MCF 10A (cell line): ENCODE measurements at places on chromosomes 2 and 18. TPM values are rescaled to one million over a fixed set of nuclear protein-coding genes. Genes with fewer than 3 reads are reported as not detected.

CABYR gene
- 3.0 TPM in 2 replicates for total RNA-seq

- H3K27ac ChIP-seq = no peak overlapping the region
- no peaks in the 10 kb centered on the region for H3K27me3 ChIP-seq
- peaks cover 11% of the 10 kb centered on the region for H3K4me1 ChIP-seq
- no peaks in the 10 kb centered on the region for H3K36me3 ChIP-seq
- DNase-seq = no peak
These were observed 663.3 kb upstream of the ACVR2A start for GRCh38 chr2:147181351-147182029.

RNF181 gene
- 125 and 215 TPM in 2 replicates for total RNA-seq

DNA sequence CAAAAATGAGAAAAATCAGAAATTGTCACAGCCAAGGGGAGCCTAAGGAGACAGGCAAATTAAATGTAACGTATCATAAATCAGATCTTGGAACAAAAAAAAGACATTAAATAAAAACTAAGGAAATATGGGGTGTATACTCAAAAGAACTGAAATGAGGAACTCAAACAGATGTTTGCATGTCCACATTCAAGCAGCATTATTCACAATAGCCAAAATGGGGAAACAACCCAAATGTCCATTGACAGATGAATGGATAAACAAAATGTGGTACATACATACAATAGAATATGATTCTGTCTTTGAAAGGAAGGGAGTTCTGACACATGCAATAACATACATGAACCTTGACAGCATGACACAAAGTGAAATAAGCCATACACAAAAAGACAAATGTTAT is 155.8 kb upstream of the KLF7 start:
- H3K36me3 ChIP-seq = no peaks in the 10 kb centered on the region
- H3K27ac ChIP-seq = no peak overlapping the region
- H3K27me3 ChIP-seq = no peaks in the 10 kb centered on the region
- peaks cover 15% of the 10 kb centered on the region for H3K4me1 ChIP-seq

DNA sequence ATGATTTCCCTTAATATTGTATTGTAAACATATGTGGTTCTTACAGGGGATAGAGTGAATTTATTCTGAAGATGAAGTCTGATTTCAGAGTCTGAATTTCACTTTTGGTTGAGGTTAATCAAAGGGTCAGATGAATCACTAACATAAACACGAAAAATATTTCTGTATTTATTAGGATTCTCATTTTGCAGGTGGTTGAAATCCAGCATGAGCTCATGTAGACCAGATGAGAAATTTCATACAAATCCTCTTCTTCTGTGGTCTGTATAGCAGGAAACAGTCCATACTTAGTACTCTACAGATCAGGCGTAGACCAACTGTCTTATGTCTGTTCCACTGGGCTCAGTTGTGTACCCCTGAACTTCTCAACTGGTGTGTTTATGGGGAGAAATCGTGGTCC is 157.8 kb downstream of the BABAM2 start:
- peaks cover 12% of the 10 kb centered on the region for H3K36me3 ChIP-seq
- no peak overlapping the region for H3K4me3 ChIP-seq
- no peaks in the 10 kb centered on the region for H3K27me3 ChIP-seq
- peaks cover 15% of the 10 kb centered on the region for H3K4me1 ChIP-seq
- no peak for DNase-seq

SH3RF3 gene
- 21.0 and 21.7 TPM in 2 replicates for total RNA-seq

- H3K4me1 ChIP-seq = peaks cover 17% of the 10 kb centered on the region
- no peaks in the 10 kb centered on the region for H3K27me3 ChIP-seq
- H3K36me3 ChIP-seq = no peaks in the 10 kb centered on the region
- H3K4me3 ChIP-seq = no peak overlapping the region
- no peak for DNase-seq
These were observed 170.5 kb downstream of the ANKRD44 start for GRCh38 chr2:197140045-197140444.

C2orf66 gene
- total RNA-seq = 0.61 and 0.98 TPM in 2 replicates

RGPD3 gene
- total RNA-seq = 0.20 TPM in 1 of 2 replicates, not detected in the other

GRCh38 chr2:188890755-188891154 is 83.4 kb upstream of the COL3A1 start:
- no peaks in the 10 kb centered on the region for H3K27me3 ChIP-seq
- no peak for DNase-seq
- H3K4me1 ChIP-seq = no peaks in the 10 kb centered on the region
- H3K27ac ChIP-seq = no peak overlapping the region

DNA sequence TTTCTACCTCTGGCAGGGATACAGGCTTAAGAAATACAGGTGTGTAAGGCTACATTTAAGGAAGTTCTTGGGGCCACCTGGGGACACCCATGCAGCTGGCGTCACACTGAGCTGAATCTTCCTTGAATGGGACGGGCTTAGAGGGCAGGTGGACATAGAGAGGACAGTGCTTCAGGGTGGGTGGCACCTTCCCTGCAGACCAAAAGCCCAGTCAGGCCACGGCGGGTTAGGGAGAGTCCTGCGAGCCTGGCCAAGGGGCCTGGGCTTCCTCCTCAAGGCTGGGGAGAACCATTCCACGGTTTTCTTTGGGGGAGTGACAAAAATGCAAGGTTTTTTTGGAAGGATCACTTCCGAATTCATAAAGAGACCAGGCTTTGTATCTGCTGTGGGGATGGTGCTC is 73.4 kb downstream of the GNAL start:
- H3K27ac ChIP-seq = no peak overlapping the region
- peaks cover 13% of the 10 kb centered on the region for H3K27me3 ChIP-seq
- H3K4me1 ChIP-seq = no peaks in the 10 kb centered on the region
- H3K36me3 ChIP-seq = no peaks in the 10 kb centered on the region
- H3K4me3 ChIP-seq = no peak overlapping the region
- DNase-seq = no peak

CACNB4 gene
- total RNA-seq = 0.29 and 0.49 TPM in 2 replicates

DNA sequence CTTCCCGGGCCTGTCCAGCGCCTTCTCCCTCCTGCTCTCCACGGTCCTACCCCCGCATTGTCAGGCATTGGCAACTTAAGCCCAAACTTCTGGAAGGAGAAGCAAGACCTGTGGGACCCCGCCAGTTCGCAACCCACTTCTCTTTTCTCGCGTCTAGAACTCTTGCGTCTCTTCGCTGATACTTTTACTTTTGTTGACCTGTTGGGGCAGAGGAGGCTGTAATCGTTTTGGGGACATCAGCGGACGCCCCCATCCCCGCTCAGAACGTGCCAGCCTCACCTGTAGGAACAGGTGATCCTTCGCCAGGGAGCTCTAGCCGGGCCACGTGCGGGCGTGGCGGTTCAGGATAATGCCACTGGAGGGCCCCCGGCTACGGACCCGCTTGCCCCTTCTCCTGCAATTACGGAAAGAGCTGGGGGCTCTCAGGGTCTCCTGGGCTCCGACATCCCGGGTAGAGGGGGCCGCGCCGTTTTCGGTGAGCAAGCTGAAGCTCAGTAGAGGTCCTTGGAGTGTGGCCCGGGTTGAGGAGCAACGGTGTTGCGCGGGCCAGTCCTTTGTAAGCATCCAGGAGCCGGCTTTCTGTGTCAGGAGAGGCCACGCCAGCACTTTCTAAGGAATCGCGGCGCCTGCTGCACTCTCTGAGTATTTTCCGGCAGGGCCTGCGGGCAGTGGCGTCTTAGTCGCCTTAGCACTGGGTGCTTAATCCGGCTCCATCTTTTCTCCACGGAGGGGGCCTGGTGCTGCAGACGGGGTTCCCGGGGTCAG is 1.6 kb downstream of the MTCL1 start:
- no peaks in the 10 kb centered on the region for H3K27me3 ChIP-seq
- H3K27ac ChIP-seq = no peak overlapping the region
- peak overlapping the region; percentile 91 for H3K4me3 ChIP-seq
- peaks cover 21% of the 10 kb centered on the region for H3K4me1 ChIP-seq
- no peak for DNase-seq
- peaks cover 7% of the 10 kb centered on the region for H3K36me3 ChIP-seq

CCDC85A gene
- total RNA-seq = 0.16 and 0.20 TPM in 2 replicates

UBXN2A gene
- 13.0 and 13.6 TPM in 2 replicates for total RNA-seq

DNA sequence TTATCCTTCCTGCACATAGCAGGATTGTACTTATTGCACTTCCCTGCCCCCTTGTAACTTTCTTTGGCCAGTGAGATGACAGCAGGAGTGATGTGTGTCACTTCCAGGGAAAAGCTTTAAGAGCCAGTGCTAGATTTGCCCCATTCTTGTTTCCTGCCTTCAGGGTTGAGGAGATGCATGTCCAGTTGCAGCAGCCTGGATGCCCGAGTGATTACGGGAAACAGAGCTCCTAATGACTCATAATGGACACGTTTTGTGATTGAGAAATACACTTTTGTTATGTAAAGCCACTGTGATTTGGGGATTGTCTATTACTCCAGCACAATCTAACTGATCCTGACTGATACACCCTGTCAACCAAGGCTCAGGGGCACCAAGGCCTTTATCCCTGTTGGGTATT is 5.0 kb upstream of the TET3 start:
- peaks cover 43% of the 10 kb centered on the region for H3K4me1 ChIP-seq
- H3K4me3 ChIP-seq = peak overlapping the region; percentile 78
- H3K36me3 ChIP-seq = no peaks in the 10 kb centered on the region
- H3K27ac ChIP-seq = peak overlapping the region; percentile 46

DNA sequence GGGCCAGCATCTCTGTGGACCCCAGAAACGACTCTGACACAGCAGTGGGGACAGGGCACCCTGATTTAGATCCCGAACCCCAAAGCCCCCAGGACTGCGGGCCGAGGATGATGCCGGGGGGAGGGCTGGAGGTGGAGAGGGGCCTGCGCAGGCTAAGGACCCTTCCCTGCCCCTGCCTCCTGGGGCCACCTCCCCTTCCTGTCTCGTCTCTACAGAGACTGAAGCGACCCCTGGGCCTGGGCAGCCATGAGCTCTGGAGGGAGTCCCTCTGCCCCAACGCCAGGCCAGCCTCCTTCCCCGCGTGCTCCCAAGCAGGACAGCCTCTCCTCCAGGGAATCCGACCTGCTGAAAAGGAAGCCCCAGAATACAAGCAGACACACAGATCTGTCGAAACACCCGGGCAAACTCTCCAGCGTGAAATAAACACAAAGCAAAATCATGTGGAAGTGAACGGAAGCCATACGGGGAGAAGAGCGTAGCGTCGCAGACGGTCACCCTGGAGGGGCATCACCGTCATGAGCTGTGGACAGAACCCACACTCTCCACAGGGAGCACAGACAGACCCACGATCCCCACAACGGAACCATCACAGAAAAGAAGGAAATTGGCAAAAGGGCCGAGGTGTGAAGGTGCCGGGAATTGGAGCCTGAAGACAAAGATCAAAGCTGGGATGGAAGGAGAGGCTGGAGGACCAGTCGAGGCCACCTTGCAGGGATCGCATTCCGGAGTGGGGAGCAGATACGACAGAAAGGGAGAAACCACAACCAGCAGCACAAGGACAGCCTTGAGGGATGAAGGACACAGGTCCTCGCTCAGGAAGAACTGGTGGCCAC is 51.0 kb upstream of the CTDP1 start:
- DNase-seq = no peak
- no peaks in the 10 kb centered on the region for H3K36me3 ChIP-seq
- H3K27ac ChIP-seq = no peak overlapping the region
- H3K4me1 ChIP-seq = no peaks in the 10 kb centered on the region

DNA sequence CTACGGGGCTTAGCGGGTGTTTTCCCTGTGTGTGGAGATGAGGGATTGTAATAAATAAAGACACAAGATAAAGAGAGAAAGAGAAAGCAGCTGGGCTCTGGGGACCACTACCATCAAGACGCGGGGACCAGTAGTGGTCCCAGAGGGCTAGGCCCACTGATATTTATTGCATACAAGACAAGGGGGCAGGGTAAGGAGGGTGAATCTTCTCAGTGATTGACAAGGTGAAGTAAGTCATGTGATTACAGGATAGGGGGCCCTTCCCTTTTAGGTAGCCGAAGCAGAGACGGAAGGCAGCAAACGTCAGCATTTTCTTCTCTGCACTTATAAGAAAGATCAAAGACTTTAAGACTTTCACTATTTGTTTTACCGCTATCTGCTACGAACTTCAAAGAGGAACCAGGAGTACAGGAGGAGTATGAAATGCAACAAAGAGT is 4.5 kb upstream of the GAL3ST2 start:
- H3K27me3 ChIP-seq = no peaks in the 10 kb centered on the region
- no peak for DNase-seq
- H3K4me1 ChIP-seq = no peaks in the 10 kb centered on the region
- H3K4me3 ChIP-seq = no peak overlapping the region
- no peak overlapping the region for H3K27ac ChIP-seq

GRCh38 chr2:85621338-85621737 is 5.4 kb downstream of the USP39 start:
- no peak overlapping the region for H3K4me3 ChIP-seq
- H3K27me3 ChIP-seq = no peaks in the 10 kb centered on the region
- H3K36me3 ChIP-seq = peaks cover 77% of the 10 kb centered on the region
- H3K4me1 ChIP-seq = peaks cover 9% of the 10 kb centered on the region
- no peak for DNase-seq
- H3K27ac ChIP-seq = no peak overlapping the region

- H3K4me1 ChIP-seq = no peaks in the 10 kb centered on the region
- no peak for DNase-seq
- no peaks in the 10 kb centered on the region for H3K36me3 ChIP-seq
- no peak overlapping the region for H3K27ac ChIP-seq
- no peak overlapping the region for H3K4me3 ChIP-seq
- no peaks in the 10 kb centered on the region for H3K27me3 ChIP-seq
These were observed 58.4 kb downstream of the KIF5C start for GRCh38 chr2:148933456-148933855.

- H3K27ac ChIP-seq = peak within 1 kb of the TSS; percentile 89
- no peaks in the 10 kb centered on the region for H3K27me3 ChIP-seq
- DNase-seq = peak; percentile 86
- peaks cover 34% of the 10 kb centered on the region for H3K4me1 ChIP-seq
- H3K36me3 ChIP-seq = peaks cover 21% of the 10 kb centered on the region
These were observed at the start of gene MOCOS for GRCh38 chr18:36187193-36187825. TSS of gene MOCOS (plus strand) at chr18:36187497. CDS start at chr18:36187540, 43 bp downstream.

- H3K4me1 ChIP-seq = no peaks in the 10 kb centered on the region
- no peak overlapping the region for H3K27ac ChIP-seq
- peak overlapping the region; percentile 63 for H3K4me3 ChIP-seq
These were observed 63.2 kb downstream of the GNAL start for GRCh38 chr18:11752116-11752911.

CPLX4 gene
- total RNA-seq = not detected in 2 replicates

GRCh38 chr2:170394641-170395387 is 216.9 kb downstream of the MYO3B start:
- no peak for DNase-seq
- H3K27me3 ChIP-seq = peaks cover 28% of the 10 kb centered on the region
- H3K4me3 ChIP-seq = no peak overlapping the region
- H3K4me1 ChIP-seq = no peaks in the 10 kb centered on the region
- H3K27ac ChIP-seq = no peak overlapping the region

- peaks cover under 1% of the 10 kb centered on the region for H3K4me1 ChIP-seq
- peak; percentile 60 for DNase-seq
- H3K36me3 ChIP-seq = no peaks in the 10 kb centered on the region
- no peaks in the 10 kb centered on the region for H3K27me3 ChIP-seq
These were observed 191.0 kb downstream of the GRB14 start for GRCh38 chr2:164430166-164430783.

DNA sequence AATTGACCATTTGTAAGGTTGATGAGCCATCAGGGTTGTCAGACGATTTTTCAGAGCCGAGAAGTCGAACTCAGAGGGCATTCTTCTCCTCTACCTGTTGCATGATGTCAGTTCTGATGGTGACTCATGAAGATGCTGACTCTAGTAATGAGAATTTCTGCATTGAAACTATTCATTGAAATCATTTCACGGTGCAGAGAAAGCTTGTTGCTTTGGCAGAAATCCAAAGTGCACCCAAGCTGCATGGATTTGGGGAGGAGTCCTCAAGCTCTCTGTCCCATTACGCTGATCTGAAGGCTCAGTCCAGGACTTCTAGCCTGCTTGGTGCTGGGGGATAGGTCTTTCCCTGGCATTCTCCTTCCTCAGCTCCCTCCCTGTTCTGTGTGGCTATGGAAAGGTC is 125.7 kb upstream of the PXDN start:
- H3K4me3 ChIP-seq = peak overlapping the region; percentile 38
- H3K4me1 ChIP-seq = peaks cover 19% of the 10 kb centered on the region
- H3K27me3 ChIP-seq = peaks cover 36% of the 10 kb centered on the region

RAB1A gene
- 128 and 131 TPM in 2 replicates for total RNA-seq

- H3K4me3 ChIP-seq = no peak overlapping the region
- H3K36me3 ChIP-seq = peaks cover 31% of the 10 kb centered on the region
- no peak for DNase-seq
- H3K27me3 ChIP-seq = no peaks in the 10 kb centered on the region
These were observed 129.5 kb downstream of the SMAD7 start for GRCh38 chr18:48821251-48821590.
